RKO (cell line): ENCODE measurements at places on chromosomes 2 and 18.

- no peak for DNase-seq
Observed at GRCh38 chr2:128727914-128728313, 409.2 kb upstream of the HS6ST1 start.

DNA sequence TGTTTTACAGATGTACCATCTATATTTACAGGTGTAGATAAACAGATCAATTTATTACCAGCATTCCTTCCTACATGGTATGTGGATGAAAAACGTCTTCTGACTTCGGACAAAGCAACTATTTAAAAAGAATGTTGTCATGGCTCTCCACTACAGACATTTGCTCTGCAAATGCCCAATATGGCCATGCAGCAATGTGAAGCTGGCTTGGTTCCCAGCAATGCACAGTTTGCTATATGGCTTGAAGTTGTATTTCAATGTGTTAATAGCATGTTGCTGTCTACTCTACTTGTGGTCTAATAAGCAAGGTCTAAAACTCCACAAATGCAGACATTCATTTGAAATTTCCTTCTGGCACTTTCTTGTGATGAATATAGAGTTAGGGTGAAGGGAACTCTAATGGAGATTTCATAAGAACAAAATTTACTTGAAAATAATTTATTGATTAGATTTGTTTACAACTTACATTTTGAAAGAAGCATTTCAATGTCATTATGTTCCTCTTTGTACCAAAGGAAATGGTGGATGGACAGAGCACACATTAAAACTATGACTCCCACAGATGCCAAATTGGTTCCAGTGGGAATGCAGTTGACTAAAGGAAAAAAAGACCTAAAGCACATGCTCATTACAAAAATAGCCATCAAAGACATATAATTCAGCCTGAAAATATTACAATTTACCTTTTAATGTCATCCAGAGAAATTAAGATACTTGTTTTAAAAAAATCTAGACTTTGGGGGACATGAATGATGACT is 234.0 kb downstream of the DYM start:
- DNase-seq: no peak

DNA sequence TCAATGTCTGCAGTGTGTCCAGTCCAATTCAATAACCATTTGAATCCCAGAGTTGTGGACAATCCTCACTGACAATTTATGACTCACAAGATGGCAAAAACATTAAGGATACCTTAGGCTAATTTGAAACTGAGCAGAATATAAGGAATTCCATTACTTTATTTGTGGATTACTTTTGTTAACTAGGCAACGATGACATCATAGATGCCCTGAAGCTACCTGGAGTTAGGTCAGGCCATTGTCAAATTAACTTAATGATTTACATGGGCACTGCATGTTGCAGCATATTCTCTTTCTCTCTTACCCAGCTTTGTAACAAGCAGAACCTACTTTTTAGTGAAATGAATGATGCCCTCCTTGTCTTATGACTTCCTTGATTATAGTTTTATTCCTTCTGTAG is 100.0 kb upstream of the CDCA7 start:
- DNase-seq: no peak

DNA sequence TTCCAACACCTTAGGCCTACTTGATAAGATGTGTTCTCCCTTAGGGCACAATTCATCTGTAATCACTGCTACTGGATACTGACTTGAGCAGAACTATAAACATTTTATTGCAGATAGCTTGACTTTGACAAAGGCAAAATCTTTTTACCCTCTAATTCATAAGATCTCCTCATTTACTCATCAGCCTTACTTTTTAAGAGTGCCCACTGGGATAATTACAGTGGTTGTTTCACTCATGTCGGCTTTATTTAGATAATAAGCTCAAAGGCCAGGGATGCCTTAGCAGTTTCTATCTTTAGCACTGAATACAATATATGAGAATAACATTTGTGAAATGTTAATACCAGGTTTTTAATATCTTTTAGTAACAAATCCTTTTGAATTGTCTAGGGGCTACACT is 144.0 kb downstream of the DLGAP1 start:
- no peak for DNase-seq

DNA sequence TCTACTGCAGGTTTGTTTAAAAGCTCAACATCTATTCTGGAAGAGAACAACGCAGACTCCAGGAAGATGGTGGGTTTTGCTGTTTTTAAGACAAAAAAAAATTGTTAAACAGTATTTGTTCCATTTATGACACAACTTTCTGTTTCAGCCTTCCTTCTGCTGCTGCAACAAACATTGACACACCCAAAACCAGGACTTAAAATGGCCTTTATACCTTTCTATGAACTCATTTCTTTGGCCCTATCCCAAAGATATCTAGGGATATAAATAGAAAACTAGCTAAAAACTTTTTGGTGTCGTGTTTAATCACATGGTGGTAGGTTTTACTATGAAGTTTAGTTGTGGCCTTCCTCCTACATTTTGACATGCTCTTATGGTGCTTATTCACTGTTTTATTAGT is 964 bp upstream of the GALNT3 start:
- DNase-seq: no peak

GRCh38 chr2:143426296-143426695 is 297.1 kb downstream of the ARHGAP15 start:
- peak; percentile 67 for DNase-seq

DNA sequence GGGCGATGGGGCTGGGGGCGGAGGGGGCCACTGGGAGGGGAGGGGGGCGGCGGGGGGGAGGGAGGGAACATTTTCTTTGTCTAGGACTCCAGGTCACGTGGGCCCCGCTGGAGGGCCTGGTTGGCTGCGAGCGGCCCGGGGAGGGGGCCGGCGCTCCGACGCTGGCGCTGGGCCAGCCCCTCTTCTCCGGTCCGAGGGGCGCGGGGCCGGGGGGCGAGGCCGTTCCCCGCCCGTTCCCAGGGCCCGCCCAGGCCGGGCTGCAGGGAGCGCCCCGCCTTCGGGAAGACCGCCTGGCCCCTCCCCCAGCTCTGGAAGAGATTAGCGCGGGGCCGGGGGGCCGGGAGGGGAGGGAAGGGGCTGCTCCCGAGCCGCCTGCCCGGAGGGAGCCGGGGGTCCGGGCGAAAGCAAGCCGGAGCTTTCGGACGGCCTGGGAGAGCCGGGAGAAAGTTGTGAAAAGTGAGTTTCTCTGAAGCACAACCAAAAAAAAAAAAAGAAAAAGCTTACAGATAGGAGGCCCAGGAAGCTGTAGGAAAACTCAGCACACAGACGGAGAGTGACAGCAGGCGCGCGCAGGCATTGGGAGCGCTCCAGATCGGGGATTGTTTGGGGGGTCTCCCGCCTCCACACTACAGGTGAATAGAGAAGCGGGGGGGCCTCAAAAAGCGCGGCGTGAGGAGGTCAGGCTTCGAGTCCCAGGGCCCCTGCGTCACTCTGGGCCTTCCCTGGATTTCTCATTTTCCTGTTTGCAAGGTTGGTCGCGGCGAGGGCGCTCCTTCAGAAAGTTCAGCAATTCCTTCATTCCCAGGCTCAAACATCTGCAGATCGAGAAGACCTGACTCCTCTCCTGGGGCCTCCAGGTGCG is 84.1 kb upstream of the POMC start:
- peak; percentile 37 for DNase-seq

- peak; percentile 29 for DNase-seq
Observed at GRCh38 chr2:241540771-241541561, 17.6 kb upstream of the BOK start.

DNA sequence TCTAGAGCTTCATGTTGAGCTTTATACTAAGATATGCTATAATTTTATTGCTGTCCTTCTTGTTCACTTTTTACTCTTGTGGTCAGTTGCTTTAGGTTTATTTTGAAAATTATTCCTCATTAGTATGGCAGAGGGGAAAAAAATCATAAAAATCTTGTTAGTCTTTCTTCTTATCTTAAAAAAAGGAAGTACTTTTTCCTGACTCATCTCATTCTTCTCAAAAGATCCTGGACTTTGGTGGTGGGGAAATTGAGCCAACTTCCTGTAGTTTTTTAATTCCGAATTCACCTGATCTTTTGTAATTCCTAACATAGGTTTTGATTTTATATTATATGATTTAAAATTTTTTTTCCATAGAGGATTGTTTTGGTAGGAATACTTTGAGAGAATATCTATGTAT is 3.8 kb downstream of the SLC4A1AP start:
- DNase-seq: no peak

DNA sequence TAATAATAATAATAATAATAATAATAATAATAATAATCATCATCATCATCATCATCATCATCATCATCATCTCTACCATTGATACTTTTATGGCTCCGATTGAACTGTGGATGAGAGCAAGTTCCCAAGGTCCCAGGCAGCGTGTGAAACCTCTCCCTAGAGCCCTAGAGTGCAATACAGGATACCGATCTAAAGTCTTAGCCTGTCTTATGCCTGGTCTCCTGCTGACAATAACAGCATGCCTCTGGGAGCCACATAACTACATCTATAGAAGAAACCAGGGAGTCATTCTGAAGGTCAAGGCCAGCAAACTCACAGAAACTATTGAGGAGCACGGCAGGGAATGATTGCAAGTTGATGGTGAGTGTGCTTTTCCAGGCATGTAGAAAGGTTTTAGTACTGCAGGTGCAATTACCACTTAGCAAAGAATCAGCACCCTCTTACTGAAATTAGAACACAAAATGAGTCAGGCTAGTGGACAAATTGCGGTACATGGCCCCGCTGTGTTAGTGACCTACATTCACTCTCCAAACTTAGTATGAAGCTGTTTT is 457.2 kb upstream of the CDH20 start:
- DNase-seq: no peak
